ENCODE measurements at places on chromosomes 11 and 22.

DNA sequence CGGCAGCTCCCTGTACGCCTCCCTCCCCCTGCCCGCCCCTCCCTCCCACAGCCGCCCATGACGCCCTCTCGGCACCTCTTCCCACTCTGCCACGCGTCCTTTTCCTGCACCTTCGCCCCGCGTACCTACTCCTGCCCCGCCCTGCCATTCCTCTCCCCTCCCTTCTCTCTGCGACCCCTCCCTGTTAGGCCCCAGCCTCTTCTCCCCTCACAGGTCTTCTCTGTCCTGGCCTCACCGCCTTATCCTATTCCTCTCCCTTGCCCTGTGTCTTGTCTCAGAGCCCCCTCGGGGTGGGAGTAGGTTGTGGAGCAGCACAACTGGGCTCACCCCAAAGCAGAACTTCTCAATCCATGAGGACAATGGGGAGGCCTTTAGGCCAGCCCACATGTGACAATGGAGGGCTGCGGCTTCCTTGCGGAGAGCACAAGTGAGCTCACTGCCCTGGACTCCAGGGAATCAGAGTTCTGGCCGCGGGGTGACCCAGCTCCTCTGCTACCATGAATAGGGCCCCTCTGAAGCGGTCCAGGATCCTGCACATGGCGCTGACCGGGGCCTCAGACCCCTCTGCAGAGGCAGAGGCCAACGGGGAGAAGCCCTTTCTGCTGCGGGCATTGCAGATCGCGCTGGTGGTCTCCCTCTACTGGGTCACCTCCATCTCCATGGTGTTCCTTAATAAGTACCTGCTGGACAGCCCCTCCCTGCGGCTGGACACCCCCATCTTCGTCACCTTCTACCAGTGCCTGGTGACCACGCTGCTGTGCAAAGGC lies 539 bp downstream of the SLC35C1 start:
- peak; percentile 58 for DNase-seq
- H3K27ac ChIP-seq = peak overlapping the region; percentile 85
- H3K4me3 ChIP-seq = peak overlapping the region; percentile 84

DNA sequence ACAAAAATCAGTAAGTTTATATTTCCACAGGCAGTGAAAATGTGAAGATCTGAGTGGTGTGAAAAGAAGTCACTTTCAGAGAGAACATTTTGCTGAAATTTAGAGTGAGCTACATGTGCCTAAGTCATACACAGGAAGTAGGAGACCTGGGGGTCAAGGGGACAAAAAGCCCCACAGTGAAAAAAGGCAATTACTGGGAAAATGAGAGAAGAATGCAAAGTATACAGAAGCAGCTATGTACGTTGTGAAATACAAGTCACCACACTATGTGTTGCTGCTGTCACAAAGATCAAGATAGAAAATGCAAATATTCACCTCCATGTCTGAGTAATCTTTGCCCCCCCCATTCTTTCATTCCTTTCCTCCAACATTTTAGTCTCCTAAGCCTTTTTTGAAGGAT lies 21.6 kb upstream of the SESN3 start:
- no peaks in the 10 kb centered on the region for H3K36me3 ChIP-seq
- DNase-seq = no peak
- H3K4me1 ChIP-seq = no peaks in the 10 kb centered on the region
- H3K27me3 ChIP-seq = no peaks in the 10 kb centered on the region
- H3K27ac ChIP-seq = no peak overlapping the region

DNA sequence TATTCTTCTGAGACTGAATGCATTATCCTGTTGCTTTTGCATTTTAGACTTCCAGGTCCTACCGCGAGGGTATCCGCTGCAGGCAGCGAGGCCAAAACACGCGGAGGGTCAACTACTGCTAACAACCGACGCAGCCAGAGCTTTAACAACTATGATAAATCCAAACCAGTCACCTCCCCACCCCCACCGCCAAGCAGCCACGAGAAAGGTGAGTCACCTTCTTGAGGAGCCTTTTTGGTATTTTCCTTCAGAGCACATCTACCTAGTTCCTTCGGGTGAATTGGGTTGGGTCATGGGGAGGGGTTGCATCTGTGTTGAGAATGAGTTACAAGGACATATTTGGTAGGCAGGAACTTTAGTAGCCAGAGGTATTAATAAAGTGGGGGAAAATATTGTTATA lies 179.8 kb downstream of the NAV2 start:
- no peak overlapping the region for H3K4me3 ChIP-seq
- H3K27me3 ChIP-seq = peaks cover 5% of the 10 kb centered on the region
- no peaks in the 10 kb centered on the region for H3K36me3 ChIP-seq
- no peak overlapping the region for H3K27ac ChIP-seq
- no peaks in the 10 kb centered on the region for H3K4me1 ChIP-seq
- no peak for DNase-seq

- no peak overlapping the region for H3K27ac ChIP-seq
- no peaks in the 10 kb centered on the region for H3K27me3 ChIP-seq
- H3K4me1 ChIP-seq = peaks cover 60% of the 10 kb centered on the region
- H3K36me3 ChIP-seq = no peaks in the 10 kb centered on the region
- peak overlapping the region; percentile 45 for H3K4me3 ChIP-seq
Measured at GRCh38 chr11:57460758-57461749, 726 bp downstream of the RTN4RL2 start.

- DNase-seq = peak; percentile 59
- no peak overlapping the region for H3K27ac ChIP-seq
- H3K36me3 ChIP-seq = peaks cover 9% of the 10 kb centered on the region
- no peak overlapping the region for H3K4me3 ChIP-seq
Measured at GRCh38 chr11:32379719-32380118, 55.6 kb downstream of the WT1 start.

- H3K4me3 ChIP-seq = no peak overlapping the region
- H3K4me1 ChIP-seq = peaks cover 57% of the 10 kb centered on the region
- H3K36me3 ChIP-seq = no peaks in the 10 kb centered on the region
- no peak overlapping the region for H3K27ac ChIP-seq
- H3K27me3 ChIP-seq = no peaks in the 10 kb centered on the region
- DNase-seq = peak; percentile 73
Measured at GRCh38 chr22:39932918-39933649, 27.1 kb upstream of the TMA7B start.

- DNase-seq = no peak
- peaks cover 11% of the 10 kb centered on the region for H3K4me1 ChIP-seq
- no peaks in the 10 kb centered on the region for H3K27me3 ChIP-seq
- no peak overlapping the region for H3K4me3 ChIP-seq
- H3K36me3 ChIP-seq = peaks cover 28% of the 10 kb centered on the region
Measured at GRCh38 chr11:18493310-18493709, 33.4 kb downstream of the TSG101 start.

- H3K4me1 ChIP-seq = peaks cover 3% of the 10 kb centered on the region
- no peaks in the 10 kb centered on the region for H3K27me3 ChIP-seq
- H3K27ac ChIP-seq = no peak overlapping the region
- no peaks in the 10 kb centered on the region for H3K36me3 ChIP-seq
- H3K4me3 ChIP-seq = no peak overlapping the region
Measured at GRCh38 chr11:67113231-67113721, 5.8 kb upstream of the KDM2A start.
